ENCODE measurements at places on chromosomes 2 and 18.
A peak's percentile ranks its signal among the peaks of the same experiment; 100 is the strongest.

GRCh38 chr18:72637299-72637698, 93.2 kb upstream of the CBLN2 start:
- no peak for DNase-seq

- DNase-seq = no peak
Observed at GRCh38 chr2:199987586-199987985, 32.2 kb downstream of the MAIP1 start.

DNA sequence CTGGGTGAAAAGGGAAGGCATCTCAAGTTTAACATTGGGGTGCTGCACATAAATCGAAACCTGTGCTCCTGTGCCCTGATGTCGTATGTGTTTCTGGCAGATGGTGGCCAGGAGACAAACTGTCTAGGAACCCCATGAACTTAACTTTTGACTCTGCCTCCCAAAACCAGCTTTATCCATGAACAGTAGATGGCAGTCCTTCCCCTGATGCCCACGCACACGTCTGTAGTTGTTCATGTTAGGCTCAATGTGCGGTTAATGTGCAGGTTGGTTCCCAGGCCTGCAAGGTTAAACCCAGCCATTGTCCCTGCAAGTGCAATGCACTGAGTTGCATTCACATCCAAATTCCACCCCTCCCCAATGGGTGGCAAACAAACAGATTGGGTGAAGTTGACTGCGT, 44.1 kb upstream of the SIX3 start:
- DNase-seq = no peak

- DNase-seq = peak; percentile 75
Observed at GRCh38 chr2:188765522-188766470, 208.4 kb upstream of the COL3A1 start.

GRCh38 chr2:136242687-136243277, 124.8 kb upstream of the CXCR4 start:
- DNase-seq = no peak

GRCh38 chr2:99708231-99708630, 218.4 kb upstream of the REV1 start:
- no peak for DNase-seq

GRCh38 chr2:4947911-4948310, 744.3 kb upstream of the SOX11 start:
- no peak for DNase-seq

GRCh38 chr2:159285929-159286708, at the start of gene WDSUB1:
Gene WDSUB1, minus strand, starts transcription at chr2:159286703. Its CDS starts 3,634 bp downstream, at chr2:159283069.
- DNase-seq = peak; percentile 69

DNA sequence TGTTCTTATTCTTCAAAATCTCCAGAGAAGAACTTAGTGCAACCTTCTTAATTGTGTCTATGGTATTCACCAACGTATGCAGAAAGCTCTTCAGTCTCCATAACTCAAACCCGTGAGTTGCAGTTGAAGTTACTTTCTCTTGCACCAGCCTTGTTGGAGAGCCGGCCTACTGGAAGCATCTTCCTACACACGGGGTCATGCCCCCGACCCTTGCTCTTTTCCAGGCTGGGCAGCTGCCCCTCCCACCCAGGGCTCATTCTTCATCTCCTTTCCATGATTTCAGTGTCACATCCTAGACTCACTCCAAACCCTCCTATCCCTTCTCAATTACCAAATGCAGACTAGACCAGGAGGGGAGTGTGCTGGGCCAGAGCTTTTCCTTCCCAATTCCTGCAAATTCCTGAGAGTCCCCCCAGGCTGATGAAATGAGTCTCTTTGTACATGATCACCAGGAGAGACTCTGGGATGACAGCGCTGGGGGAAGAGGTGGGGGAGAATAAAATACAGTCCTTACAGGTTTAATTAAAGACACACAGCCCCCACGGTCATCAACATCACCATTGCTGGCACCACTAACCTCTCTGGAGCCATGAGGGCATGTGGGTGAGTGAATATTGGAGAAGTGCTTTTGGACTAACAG, 75.3 kb downstream of the COLEC12 start:
- DNase-seq = no peak

- no peak for DNase-seq
Observed at GRCh38 chr2:56239437-56239836, 55.6 kb downstream of the CCDC85A start.

- DNase-seq = peak; percentile 49
Observed at GRCh38 chr18:21955757-21956652, 213.4 kb upstream of the GATA6 start.

DNA sequence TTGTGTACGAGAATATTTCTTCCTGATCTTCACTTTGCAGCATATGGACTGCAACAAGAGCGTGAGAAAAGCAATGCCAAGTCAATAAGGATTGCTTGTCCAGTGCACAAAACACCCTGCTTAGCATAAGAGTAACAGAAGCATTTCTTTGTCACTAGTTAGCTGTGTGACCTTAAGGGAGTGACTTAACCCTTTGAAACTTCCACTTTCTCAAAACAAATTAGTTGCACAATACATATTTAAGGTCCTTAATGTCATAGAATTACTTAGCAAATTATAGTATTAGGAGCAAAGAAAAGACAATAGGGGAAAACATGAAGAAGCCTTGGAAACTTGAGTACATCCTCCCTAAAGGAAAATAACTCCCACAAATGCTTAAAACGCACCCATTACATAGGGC, 230.1 kb downstream of the RNF152 start:
- DNase-seq = no peak

GRCh38 chr18:60113396-60113795, 213.6 kb downstream of the PMAIP1 start:
- DNase-seq = no peak

GRCh38 chr18:46607926-46608325, 49.1 kb downstream of the LOXHD1 start:
- DNase-seq = no peak

DNA sequence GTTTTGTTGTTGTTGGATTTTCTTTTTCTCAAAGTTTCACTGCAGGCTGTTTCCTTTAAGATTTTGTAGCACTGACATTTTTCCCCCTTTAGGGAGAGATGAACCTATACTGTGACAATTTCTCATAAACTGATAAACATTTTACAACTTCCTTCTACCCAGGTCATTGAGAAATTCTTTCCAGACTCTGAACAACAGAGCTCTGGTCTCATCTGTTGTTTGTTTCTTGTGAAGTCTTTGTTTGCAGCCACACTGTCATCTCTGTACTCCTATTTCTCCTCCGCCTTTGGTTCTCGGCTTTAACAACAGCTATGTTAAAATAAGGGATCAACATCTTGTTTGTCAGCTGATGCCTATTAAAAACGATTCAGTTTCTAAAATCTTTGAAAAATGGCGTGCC, 167.6 kb downstream of the VWC2L start:
- no peak for DNase-seq

- DNase-seq = no peak
Observed at GRCh38 chr2:181672255-181673008, 7.9 kb downstream of the NEUROD1 start.

- DNase-seq = no peak
Observed at GRCh38 chr2:152542995-152543481, 174.2 kb downstream of the PRPF40A start.

DNA sequence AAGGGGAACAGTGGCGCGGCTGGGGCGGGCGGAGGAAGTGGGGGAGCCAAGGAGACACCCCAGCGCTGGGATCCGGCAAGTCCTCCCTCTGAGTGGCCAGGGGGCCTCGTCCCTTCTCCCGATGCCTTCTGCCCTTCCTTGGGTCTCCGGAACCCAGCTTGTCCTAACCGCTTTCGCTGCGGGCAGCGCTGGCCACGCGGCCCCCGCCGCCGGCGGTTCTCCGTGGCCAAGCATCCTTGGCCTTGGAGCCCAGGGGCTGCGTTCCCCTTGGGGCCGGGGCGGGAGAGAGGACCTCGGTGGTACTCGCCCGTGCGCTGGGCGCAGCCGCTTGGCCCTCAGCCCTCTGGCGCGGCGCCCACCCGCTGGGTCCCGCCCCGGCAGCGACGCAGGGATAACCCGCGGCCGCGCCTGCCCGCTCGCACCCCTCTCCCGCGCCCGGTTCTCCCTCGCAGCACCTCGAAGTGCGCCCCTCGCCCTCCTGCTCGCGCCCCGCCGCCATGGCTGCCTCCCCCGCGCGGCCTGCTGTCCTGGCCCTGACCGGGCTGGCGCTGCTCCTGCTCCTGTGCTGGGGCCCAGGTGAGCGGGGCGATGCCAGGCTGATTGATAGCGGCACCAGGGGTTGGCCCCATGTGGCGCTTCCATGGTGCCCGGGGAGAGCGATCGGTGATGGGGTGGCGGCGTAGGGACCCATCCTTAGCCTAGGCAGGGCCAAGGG, 128.7 kb downstream of the UXS1 start:
- DNase-seq = no peak

- no peak for DNase-seq
Observed at GRCh38 chr2:48600917-48601316, 16.7 kb upstream of the GTF2A1L start.

GRCh38 chr2:12533337-12534005, 183.3 kb upstream of the TRIB2 start:
- no peak for DNase-seq

DNA sequence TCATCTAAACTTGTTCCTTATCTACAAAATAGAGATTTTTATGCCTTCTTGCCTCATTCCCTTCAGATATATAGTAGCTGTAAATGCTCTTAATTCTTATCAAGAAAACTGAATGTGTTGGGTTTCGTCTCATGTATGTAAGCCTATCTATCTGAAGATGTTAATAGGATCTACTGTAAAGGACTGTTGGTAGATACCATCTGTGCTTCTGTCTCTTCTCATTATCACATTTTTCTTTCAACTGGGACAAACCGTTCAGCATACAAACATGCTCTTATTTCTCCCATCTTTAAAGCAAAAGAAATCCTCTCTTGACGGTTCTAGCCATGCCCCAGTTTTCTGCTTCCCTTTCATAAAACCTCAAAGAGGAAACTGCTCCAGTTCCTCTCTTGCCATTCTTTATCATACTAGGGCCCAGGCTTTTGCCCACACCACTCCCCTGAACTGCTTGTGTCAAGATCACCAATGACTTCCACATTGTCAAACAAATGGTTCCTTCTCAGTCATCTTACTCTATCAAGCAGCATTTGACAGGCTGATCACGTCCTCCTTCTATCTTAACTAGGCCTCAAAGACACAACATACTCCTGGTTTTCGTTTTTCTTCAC, 88.7 kb downstream of the ARHGEF33 start:
- DNase-seq = no peak

DNA sequence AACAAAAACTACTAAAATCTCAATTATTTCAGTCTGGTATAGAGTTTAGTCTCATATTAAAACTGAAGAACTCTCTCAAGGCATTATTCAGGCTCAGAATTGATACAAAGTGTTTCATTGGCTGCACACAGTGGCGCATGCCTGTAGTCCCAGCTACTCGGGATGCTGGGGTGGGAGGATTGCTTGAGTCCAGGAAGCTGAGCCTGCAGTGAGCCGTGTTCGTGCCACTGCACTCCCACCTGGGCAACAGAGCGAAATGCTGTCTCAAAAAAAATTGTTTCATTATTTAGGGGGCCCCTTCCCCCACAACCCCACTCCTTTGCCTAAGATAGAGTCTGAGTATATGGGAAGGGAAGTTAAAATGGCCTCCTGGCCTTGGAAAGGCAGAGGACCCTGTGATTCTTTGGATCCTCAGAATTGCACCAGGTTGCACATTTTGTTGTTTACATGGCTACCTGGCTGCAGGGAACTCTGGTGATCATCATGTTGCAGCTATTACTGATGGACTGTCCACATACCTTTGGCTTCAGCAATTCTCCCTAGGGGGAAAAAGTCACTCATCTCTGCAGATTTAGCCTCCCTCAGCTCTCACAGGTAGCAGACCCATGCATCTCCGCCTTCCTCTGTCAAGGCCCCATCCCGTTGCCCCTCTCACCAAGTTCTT, 19.2 kb upstream of the CYRIA start:
- no peak for DNase-seq

DNA sequence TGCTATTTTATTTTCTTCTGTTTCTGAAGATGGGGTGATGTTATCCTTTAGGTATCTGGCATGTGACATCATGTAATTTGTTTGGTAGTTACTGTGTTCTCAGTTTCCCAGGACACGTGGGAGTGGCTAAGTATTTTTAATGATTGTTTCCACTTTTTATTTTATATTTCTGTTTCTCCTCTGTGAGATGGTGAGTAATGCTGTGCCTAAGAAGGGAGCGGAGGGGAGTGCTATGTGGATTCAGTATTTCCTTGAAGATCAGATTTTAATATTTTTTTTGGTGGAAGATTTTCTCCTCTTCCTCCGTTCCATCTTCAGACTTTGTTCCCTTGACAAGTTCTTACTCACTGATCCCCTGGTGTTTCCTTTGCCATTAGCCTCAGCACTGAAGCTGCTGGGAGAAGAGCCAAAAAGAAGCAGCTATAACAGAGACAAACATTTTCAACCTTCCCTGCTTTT, 180.0 kb upstream of the MMADHC start:
- DNase-seq = peak; percentile 34

DNA sequence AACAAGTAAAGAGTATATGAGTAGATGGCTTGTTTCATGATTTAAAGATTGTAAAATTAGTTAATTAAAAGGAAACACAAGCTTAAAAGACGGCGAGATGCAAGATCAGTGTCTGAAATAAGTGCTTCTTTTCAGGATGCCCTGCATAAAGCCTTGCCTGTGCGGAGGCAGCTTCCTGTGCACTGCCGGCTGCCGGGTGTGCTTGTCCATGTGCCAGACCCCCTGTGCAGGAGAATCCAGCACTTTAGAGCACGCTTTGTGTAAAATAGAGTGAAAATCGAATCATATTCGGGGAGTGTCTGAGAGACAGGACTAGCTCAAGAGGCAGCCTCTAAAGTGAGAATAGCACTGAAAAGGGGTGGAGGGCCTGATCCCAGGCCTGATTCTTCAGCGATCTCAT, 154.7 kb downstream of the CHST9 start:
- no peak for DNase-seq

DNA sequence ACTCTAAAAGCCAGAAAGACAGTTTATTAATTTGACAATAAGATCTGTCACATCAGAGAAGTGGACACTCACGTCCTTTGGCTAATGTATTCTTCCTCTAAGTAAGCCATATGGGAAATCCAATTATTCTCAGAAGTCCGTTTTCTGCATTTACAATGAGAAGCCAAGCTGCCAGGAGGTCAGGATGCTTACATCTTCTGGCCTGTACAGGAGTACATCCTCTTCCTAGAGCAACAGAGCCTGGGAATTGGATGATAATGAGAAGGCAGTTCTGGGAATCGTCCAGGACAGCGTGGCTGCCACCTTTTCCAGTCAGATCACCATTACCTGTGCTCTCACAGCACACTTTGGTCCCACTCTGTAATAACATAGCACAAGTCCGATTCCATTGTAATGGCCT, 5.2 kb downstream of the RAPGEF4 start:
- no peak for DNase-seq

DNA sequence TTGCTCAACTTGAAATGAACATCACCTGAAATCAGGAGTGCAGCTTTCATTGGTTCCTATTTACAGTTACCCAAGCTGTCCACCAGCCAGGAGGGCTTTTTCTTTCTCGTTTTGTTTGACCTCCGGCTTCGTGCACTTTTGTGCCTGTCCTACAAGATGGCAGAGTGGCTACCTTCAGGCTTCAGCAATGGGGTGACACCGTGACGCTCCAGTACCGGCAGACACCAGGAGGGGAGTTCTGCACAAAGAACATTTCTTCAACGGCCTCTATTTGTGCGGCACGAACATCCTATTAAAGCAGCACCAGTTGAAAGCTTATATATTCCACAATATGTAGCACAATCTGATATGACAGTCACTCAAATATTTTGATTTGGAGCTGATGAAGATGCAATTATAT, 18.3 kb downstream of the RNASEH1 start:
- DNase-seq = no peak

Data from NCI-H1105 treated with DMSO at 0.1 percent for 48 hours (cell line).